ENCODE measurements at places on chromosomes 5 and 9.

DNA sequence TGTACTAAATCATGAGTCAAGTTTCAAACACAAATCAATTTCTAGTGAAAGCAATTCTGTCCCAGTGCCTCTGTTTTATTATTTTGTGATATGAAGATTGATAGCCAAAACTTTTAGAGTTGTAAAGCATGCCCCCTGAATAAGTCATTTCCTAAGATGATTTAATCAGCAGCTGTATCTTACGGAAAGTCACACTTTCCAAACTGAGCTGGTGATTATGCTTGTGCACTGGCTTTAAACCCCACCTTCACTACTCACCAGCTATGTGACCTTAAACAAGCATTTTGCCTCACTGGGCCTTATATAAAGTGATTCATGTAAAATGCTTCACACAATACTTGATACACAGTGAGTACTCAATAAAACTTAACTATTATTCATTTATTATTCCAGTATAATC is 78.1 kb downstream of the EDIL3 start:
- H3K36me3 ChIP-seq: no peaks in the 10 kb centered on the region
- no peak overlapping the region for H3K4me3 ChIP-seq
- no peaks in the 10 kb centered on the region for H3K4me1 ChIP-seq
- DNase-seq: no peak
- no peaks in the 10 kb centered on the region for H3K27me3 ChIP-seq

- no peaks in the 10 kb centered on the region for H3K36me3 ChIP-seq
- no peak for DNase-seq
- no peak overlapping the region for H3K27ac ChIP-seq
- H3K27me3 ChIP-seq: no peaks in the 10 kb centered on the region
These were observed 31.9 kb downstream of the CNTFR start for GRCh38 chr9:34557426-34558321.

DNA sequence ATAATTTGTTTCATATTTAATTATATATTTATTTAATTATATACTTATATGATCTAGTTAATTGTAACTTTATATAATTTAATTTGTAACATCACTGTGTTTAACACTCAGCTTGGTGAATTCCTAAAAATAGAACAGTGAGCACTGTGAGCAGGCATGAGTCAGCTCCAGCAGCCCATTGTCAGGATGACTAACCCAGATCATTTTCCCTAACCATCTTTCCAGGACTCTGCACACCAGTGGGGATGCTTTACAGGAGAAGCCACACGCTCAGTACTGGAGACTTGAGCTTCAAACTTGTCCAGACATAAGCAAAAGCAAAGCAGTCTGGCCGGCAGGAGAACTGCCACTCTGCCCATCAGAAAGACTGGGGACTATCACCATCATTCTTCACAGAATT is 446.2 kb upstream of the TRPC7 start:
- H3K27me3 ChIP-seq: no peaks in the 10 kb centered on the region
- no peak overlapping the region for H3K27ac ChIP-seq
- H3K4me1 ChIP-seq: no peaks in the 10 kb centered on the region
- no peak overlapping the region for H3K4me3 ChIP-seq
- DNase-seq: no peak

DNA sequence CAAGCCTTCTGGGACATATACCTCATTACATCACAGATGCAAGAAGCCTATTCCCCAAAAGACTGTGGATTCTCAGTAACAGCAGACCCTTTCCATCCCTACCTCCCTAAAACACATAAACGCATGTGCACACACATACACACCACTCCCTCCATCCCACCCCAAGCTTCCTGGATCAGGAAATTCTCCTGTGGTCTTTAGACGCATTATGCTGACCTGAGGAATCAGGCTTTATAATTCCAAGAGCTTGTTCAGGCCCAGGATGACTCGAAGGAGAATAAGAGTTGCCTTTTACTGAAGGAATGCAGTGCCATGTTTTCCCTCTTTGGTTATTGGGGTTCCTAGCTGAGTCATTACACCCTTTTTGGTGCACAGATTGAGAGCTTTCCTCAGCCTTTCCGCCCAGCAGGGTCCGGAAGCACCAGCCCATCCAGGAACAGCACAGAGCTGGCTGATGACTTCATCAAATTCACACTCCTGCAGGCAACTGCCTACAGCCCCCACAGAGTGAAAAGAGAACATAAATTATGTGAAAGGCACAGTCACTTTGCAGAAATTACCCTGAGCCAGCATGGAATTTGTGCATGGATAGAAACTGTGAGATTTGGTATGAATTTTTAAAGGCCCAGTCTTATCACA is 385.0 kb upstream of the TRPC7 start:
- no peak for DNase-seq
- no peak overlapping the region for H3K4me3 ChIP-seq
- no peaks in the 10 kb centered on the region for H3K4me1 ChIP-seq
- H3K27ac ChIP-seq: no peak overlapping the region
- H3K36me3 ChIP-seq: no peaks in the 10 kb centered on the region

GRCh38 chr5:112848116-112848811 is 12.8 kb upstream of the SRP19 start:
- no peak overlapping the region for H3K4me3 ChIP-seq
- DNase-seq: no peak
- H3K27ac ChIP-seq: no peak overlapping the region
- no peaks in the 10 kb centered on the region for H3K36me3 ChIP-seq
